ENCODE measurements at places on chromosomes 5 and 9.

GRCh38 chr5:172486912-172487311 lies 32.6 kb upstream of the SH3PXD2B start:
- no peak for DNase-seq

- no peak for DNase-seq
Observed at GRCh38 chr5:140041492-140042392, 1.4 kb downstream of the NRG2 start.

DNA sequence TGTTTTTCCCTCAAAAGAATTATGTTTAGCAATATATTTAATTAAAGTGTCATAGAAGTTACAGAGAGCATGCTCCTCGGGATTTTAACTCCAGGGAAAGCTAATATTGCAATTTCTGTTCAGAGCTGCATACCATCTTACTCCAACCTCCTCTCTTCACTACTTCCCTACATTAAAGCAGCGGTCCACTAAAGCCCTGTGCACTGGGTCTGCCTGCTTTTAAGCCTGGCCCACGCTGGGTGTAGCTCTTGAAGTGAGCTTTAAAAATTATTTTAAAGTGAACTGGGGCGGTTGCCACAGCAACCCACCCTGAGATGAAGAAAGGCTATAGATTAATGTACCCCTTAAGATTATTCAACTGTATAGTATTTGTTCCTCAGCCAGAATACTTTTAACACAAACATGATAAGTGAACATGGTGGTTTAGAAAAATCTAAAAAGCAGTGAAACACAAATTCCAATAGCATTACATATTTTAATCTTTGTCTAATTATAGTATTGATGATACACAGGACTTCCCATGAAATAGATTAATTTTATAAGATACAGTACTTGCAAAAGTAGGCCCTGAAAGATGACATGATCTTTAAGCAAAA lies 3.9 kb upstream of the MEF2C start:
- no peak for DNase-seq

- DNase-seq = no peak
Observed at GRCh38 chr9:121394292-121394691, 24.2 kb upstream of the STOM start.

- DNase-seq = no peak
Observed at GRCh38 chr5:102623329-102624065, 124.7 kb upstream of the SLCO6A1 start.

- no peak for DNase-seq
Observed at GRCh38 chr5:87136096-87136495, 131.6 kb upstream of the RASA1 start.

DNA sequence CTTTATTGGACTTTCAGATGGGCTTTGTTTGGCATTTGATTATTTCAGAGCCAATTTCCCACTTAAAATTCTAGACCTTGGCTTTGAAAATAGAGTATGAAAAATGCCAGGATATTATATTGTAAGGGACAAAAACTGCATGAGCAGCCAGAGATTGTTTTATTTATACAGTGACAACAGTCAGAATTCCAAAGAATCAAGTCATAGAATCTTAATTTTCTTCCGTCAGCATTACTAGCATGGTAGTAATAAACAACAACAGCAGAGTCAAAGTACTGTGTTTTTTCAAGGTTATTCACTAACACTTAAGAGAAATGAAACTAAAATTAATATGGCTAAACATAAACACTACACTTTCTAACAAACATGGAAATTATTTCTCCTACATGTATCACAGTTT lies 52.2 kb downstream of the MLLT3 start:
- no peak for DNase-seq

GRCh38 chr5:171692936-171693335 lies 92.7 kb upstream of the SMIM23 start:
- DNase-seq = no peak

DNA sequence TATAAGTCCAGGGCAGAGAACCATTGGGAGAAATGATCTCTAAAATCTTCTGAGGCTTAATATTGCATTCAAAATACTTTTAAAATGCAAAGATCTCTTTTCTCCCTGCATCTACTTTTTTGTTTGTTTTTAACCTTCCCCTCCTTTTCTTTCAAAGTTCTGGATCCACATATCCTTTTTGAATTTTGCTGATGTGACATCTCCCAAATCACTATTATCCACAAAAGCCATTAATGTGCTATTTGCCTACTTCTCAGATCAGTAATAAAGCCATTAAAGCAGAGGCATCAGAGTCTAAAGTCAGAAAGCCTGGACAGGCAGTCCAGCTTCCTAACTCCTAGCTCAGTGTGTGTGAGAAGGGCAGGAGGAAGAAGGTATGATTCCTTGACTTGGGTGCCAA lies 114.2 kb downstream of the EBF1 start:
- no peak for DNase-seq

DNA sequence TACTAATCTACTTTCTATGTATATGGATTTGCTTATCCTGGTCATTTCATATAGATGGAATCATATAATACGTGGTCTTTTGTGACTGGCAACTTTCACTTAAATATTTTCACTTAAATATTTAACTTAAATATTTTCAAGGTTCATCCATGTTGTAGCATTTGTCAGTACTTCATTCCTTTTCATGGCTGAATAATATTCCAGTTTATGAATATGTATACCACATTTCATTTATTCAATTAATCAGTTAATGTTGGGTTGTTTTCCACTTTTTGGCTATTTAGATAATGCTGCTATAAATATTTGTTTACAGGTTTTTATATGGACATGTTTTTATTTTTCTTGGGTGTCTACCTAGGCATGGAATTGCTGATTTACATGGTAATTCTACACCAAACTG lies 7.7 kb downstream of the PRRC1 start:
- DNase-seq = no peak

DNA sequence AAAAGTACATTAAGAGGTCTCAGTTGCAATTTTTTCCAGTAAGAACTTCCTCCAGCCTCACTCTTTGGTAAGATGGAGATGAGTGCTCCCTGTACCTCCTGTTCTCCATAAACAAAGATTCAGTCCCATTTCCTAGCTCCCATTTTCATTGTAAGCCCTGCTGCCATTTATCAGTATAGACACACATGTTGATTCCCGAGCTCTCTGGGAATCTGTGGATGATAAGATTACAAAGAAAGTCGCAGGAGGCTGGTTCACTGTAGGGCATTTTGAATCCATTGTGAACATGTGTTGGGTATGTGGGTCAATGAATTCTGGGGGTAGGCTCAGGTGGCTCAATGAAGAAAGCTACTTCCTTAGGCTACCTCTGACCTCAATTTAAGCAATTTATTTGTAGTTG lies 36.7 kb downstream of the RGMB start:
- no peak for DNase-seq

DNA sequence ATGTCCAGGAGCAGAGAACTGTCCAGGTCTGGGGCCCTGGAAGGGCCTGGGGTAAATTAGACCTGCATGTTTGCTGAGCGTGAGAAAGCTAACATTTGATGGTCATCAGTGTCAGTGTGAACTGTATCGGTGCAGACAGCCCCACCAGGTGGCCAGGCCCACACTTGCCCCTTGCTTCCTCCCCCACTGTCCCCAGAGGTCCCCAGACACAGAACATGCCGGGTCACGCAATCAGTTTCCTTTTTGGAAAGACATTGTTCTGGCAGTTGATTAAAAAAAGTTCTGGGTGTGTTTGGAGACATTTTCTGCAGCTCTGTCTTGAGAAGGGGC lies 1.5 kb downstream of the NKD2 start:
- no peak for DNase-seq

GRCh38 chr5:123125962-123126732 lies 37.1 kb downstream of the PRDM6 start:
- DNase-seq = no peak

- DNase-seq = no peak
Observed at GRCh38 chr5:74622122-74622521, 18.4 kb downstream of the ENC1 start.

DNA sequence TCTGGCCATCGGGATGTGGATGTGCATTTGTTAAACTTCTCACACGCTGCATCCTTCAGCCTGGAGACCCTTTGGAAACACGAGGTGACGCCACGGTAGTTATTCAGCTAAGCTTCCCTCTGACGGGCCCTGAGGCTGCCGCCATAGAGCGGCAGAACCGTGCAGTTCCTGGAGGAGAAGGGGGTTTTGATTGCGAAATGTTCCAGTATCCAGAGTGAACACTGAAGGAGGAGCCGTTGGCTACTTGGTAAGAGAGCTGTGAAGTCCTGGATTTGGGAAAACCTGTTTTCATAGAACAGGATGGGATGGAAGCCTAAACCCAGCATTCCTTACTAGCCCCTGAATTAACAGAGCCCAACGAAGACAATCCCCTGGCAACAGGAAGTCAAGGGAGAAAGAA lies 23.0 kb upstream of the EXOC3 start:
- DNase-seq = no peak

GRCh38 chr5:78803353-78803752 lies 154.8 kb upstream of the LHFPL2 start:
- DNase-seq = no peak

DNA sequence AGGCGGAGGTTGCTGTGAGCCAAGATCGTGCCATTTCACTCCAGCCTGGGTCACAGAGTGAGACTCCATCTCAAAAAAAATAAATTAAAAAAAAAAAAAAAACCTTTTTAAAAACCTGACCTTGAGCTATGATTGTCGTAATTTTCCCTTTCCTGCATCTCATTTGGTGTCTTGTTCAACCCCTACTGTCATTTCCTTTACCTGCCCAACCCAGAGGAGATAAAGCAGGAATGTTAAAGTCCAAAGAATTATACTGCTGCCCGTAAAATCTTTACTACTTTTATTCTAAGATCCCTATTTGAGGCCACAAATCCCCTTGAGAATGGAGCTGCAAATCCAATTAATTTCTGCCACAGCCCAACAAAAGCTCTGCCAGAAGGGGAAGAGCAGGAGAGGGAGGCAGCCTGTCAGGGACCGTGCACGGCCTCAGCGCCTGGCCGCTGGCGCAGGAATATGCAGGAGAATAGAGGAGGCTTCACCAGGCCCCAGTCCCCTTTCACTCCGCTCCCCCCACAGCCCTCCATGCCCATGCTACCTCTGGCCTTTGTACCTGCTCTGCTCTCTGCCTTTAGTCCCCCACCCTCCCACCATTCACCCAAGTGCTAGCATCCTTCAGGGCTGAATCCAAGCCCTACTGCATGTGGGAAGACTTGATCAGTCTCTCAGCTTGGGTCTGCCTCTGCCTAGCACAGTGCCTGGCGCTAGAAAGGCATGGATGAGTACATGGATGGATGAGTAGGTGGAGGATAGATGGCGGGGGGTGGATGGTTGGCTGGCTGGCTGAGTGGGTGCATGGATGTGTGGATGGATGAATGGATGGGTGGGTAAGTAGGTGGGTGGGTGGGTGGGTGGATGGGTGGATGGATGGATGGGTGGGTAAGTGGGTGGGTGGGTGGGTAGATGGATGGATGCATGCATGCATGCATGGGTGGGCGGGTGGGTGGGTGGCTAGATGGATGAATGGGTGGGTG lies 99.8 kb upstream of the SARDH start:
- DNase-seq = no peak

GRCh38 chr9:108273988-108274387 lies 581.8 kb downstream of the ACTL7B start:
- no peak for DNase-seq

GRCh38 chr5:178284093-178284675 lies 51.6 kb upstream of the PHYKPL start:
- DNase-seq = no peak

DNA sequence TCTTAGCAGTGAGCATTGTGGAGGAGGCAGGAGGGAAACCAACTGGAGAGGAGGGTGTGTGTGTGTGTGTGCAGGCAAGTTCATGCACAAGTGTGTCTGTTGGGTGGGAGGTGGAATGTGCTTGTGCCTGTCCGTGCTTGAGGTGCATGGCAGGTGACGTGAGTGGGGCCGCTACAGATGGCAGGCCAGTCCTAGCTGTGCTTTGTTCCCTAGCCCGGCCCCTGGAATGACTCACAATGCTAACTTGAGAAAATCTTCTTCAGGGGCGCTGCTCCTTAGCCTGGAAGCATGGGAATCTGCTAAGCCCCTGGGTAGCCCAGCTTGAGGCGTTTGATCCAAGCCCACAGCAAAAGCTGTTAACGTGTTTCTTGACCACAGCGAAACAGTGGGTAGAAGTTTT lies 25.0 kb upstream of the DMRT2 start:
- no peak for DNase-seq

GRCh38 chr5:102628441-102629175 lies 126.5 kb upstream of the PAM start:
- no peak for DNase-seq

DNA sequence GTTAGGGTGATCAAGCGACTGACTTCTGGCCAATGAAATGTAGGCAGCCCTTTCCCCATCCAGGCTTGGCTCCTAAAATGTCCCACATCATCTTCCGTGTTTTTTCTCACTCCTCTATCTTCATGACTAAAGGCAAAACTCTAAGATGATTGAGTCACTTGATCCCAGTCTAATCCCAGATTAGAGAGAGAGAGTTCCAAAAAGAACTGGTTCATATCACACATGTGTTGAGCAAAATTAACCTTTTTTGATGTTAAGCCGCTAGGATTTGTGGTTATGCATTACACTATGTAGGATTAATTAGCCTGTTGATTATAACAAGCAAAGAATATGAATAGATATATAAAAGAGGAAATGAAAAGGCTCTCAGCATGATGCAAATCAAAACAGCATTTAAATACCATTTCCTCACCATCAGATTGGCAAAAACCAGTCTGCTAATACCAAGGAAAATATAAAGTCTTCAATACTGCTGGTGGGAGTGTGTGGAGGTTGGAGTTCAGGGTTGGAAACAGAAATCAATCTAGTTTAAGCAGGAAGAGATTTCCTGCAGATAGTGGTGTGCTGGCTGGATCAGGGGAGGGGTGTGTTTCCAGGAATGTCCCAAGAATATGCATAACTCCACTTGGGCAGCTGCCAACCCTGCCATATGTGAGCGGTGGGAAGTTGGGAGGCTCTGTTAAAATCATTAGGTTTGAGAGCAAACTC lies 187.6 kb upstream of the S1PR3 start:
- DNase-seq = no peak
